ENCODE measurements at places on chromosomes 3 and 15.

- no peak for ATAC-seq
Measured at GRCh38 chr15:26083457-26083856, 220.3 kb upstream of the ATP10A start.

GRCh38 chr3:120143676-120144075 lies 49.4 kb upstream of the GSK3B start:
- no peak for ATAC-seq

DNA sequence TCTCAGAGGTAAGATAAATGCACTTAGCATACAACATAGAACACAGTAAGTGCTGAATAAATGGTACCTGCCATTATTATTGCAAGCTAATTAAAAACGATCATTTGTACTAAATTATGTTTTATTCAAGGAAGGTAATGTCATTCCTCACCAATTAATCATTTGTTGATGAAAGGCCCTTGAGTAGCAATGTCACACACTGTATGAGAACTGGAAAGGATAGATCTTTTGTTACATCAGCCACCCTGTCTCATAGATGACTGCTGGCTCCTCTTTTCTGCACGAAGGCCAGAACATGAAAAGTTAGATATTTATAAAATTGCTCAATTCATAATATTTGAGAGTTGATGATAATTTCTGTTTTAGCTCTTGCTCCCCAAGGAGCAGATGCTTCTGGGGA lies 415.4 kb downstream of the RBMS3 start:
- ATAC-seq, result no peak

DNA sequence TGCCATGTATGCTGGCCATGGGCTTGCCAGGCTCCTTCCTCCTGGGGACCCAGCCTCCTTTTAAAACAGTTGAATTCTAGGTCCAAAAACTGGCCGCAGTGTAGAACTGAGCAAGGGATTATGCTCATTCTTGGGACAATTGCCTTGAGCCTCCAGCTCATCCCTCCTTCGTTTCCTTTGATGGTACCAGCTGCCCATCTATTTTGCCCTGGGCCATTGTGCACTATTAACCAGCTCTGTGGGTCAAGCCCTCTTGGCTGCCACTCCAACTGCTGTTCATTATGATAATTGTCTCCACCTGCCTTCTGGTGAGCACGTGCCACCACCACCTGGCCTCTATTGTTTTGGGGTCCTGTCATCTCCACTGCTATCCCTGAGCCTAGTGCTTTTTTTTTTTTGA lies 75.8 kb upstream of the SYN2 start:
- ATAC-seq, result no peak

- no peak for ATAC-seq
Measured at GRCh38 chr3:29637068-29637467, 356.2 kb downstream of the RBMS3 start.

Data from SK-N-SH treated with all-trans-retinoic acid at 6 μM for 48 hours (cell line).